Esophagus squamous epithelium (tissue), 5 donors: ENCODE measurements at places on chromosomes 11 and 22.

DNA sequence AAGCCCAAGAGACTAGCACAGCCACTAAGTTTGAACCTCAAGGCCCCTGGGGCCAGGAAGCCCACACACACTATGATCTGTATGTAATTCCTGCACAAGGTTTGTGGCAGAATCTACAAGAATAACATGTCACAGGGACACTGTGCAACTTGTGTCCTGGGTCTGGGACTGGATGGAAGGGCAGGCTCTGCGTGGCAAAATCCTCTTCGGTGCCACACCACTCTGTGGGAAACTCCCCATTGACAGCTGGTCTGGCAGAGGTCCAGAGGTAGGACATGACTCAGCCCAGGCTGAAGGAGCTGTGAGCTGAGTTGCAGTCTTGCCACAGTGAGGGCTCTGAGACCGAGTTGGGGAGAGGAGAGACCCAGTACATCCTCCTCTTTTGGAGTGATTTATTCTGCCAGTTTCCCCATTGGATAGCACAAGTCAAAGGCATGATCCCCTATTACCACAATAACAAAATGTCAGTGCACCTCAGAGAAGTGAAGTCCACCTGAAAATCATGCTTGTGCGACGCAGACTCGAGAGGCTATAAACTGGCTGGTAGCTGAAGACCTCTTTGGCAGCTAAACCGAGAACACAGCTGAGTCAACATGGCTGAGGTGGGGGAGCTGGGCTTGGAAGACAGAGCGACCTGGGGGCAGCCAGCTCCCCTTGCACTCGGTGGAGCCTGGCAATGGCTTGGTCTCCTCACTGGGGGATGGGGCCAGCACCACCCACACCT lies 23.3 kb upstream of the SERPIND1 start:
- DNase-seq: no peak

DNA sequence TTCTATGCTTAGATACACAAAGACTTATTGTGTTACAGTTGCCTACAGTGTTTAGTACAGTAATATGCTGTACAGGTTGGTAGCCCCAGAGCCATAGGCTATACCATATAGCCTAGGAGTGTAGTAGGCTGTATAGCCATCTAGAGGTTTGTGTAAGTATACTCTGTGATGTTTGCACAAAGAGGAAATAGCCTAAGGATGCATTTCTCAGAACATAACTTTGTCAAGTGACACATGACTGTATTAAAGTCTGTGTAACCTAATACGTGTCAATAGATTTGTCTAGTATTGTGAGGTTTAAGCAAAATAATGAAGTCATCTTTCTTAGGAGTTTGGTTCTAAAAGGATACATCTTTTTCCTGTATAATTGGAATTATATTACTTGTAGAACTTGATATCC lies 5.5 kb downstream of the ZC3H12C start:
- no peak for DNase-seq

DNA sequence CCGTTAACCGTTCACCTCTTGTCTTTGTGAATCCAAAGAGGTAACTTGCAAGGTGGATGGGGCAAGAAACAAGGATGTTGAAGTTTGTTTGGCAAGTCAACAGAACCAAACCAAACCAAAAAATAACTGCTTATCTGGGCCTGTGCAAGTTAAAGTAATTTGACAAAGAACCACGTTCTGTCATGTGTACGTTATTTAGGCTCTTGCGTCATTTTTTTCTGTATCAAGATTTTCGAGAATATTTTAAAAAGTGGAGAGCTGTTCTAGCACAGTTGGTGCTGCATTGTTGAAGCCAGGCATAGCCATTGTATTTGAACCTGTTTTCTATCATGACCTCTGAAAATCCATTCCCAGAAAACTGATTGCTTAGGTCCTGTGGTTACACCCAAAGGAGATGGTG lies 55.1 kb downstream of the PARVA start:
- DNase-seq: no peak

DNA sequence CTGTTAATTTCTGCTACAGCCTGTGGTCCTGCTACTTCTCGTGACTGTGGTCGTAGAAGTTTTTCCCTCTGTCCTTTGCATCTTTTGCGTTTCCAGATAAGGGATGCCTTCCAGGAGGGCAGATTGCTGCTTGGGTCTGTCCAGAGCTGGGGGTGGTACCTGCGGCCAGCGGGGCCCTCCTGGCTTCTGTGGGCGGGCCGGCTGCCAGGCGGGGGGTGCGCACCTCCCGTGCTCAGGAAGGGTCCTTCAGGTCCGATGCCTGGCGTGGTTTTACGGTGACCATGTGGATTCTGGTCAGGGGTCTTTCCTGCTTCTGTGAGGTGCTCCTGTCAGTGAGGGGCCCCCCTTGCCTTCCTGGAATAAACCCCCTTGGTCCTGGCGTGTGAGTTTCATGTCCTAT lies 84.8 kb downstream of the KCNQ1 start:
- no peak for DNase-seq

- no peak for DNase-seq
These were observed 19.1 kb downstream of the ST14 start for GRCh38 chr11:130178441-130179339.

GRCh38 chr11:41003339-41004282 lies 455.8 kb downstream of the LRRC4C start:
- no peak for DNase-seq

DNA sequence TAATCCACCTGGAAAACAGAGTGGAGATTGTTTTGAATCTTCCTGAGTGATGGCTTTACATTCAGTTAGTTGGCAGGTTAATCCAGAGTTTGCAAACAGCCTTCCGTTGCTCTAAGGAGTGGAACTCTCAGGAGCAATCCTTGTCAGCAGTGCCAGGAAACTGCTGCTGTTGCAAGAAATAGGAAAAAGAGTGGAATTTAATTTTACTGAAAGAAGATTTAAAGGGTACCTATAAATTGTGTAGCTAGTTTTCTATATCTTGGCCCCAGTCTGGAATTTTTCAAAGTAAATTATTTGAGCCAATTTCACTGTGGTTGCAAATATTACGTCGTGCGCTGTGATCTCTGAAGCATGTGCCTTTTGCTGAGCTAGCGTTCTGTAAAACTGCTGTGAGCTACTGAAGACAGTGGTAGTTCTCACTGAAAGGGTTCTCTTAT lies 55.5 kb upstream of the SLC5A12 start:
- DNase-seq: no peak

GRCh38 chr22:36510966-36511881 lies 4.4 kb upstream of the FOXRED2 start:
- no peak for DNase-seq

DNA sequence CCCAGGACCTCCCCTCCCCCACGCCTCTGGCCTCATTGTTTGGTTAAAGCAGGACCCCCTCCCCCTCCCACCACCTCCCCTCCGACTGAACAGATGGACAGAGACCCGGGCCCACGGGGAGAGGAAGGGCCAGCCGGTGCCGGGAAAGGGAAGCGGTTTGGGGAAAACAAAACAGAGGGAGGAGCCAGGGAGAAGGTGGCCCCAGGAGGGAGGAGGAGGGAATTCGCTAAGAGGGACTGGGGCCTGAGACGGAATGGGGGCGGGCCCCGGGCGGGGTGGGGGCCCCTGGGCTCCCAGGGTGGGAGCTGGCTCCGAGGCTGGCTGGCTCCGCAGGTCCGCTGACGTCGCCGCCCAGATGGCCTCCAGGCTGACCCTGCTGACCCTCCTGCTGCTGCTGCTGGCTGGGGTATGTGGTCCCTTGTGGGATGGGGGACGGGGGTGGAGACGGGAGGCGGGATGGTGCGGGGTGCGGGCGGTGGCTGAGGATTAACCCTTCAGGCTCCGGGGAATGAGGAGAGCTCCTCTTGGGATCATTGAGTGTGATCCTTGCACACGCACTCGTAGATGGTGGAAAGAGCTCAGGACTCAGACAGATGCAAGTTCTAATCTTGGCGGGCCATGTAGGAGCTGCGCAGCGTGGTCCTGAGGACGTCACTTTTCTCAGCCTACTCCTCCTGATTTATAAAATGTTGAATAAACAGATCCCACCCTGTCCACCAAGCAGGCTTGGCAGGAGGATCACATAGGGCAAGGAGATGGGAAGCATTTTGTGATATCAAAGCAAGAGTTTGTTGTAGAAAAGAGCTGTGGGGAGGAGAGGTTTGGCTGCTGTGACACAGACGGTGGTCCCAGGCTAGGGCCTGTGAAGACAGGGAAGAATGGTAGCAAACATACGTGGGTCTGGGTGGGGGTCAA lies 688 bp downstream of the SERPING1 start:
- no peak for DNase-seq

GRCh38 chr11:63020671-63021291 lies 5.1 kb upstream of the SLC22A8 start:
- DNase-seq: no peak

GRCh38 chr11:75271730-75272129 lies 31.2 kb downstream of the TPBGL start:
- no peak for DNase-seq

GRCh38 chr11:128210148-128210940 lies 377.0 kb downstream of the ETS1 start:
- DNase-seq: no peak
